ENCODE measurements at places on chromosomes 5 and 9. TPM values are rescaled to one million over a fixed set of nuclear protein-coding genes. Genes with fewer than 3 reads are reported as not detected.

GRCh38 chr5:142654578-142655058, 31.3 kb downstream of the FGF1 start:
- H3K4me1 ChIP-seq = peaks cover 4% of the 10 kb centered on the region
- no peak overlapping the region for H3K4me3 ChIP-seq
- no peaks in the 10 kb centered on the region for H3K27me3 ChIP-seq
- no peaks in the 10 kb centered on the region for H3K36me3 ChIP-seq
- H3K27ac ChIP-seq = no peak overlapping the region
- no peak for DNase-seq

DNA sequence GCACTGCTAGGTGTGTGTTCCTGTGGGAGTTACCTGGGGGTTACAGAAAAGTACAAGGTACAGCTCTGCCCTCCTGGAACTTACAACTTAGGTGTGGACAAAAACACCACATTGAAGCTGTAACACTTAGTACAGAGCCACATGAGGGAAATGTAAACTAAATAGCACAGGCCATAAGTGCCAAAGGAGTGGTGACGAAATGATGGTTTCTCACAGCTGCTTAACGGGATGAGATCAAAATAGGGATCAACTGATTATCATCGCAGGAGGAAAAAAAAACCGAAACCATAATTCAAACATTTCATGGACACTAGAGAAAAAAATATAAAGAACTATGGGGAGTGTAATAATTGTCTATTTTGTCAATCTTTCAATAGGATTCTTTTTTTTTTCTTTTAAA, 5.9 kb downstream of the LIX1 start:
- peak; percentile 14 for DNase-seq
- no peak overlapping the region for H3K4me3 ChIP-seq
- no peaks in the 10 kb centered on the region for H3K36me3 ChIP-seq
- H3K27ac ChIP-seq = no peak overlapping the region
- H3K27me3 ChIP-seq = no peaks in the 10 kb centered on the region
- H3K4me1 ChIP-seq = no peaks in the 10 kb centered on the region

GRCh38 chr5:140992828-140993227, 26.6 kb downstream of the PCDHAC2 start:
- no peaks in the 10 kb centered on the region for H3K27me3 ChIP-seq
- DNase-seq = no peak
- no peaks in the 10 kb centered on the region for H3K36me3 ChIP-seq

DNA sequence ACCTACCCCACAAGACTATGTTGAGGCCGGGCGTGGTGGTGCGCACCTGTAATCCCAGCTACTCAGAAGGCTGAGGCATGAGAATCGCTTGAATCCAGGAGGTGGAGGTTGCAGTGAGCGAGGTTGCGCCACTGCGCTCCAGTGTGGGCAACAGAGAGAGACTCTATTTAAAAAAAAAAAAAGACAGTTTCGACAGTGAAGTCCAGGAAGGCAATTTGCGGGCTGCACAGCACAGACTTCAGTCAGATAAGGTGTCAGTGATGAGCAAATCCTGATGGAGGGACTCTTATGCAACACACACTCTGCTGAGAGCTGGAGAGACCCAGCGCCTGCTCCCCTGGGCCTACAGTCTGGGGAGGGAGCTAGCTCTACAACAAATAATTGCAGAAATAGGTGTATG, 14.2 kb downstream of the CCNJL start:
- H3K4me3 ChIP-seq = no peak overlapping the region
- no peaks in the 10 kb centered on the region for H3K36me3 ChIP-seq
- DNase-seq = peak; percentile 49
- H3K4me1 ChIP-seq = peaks cover 4% of the 10 kb centered on the region
- no peaks in the 10 kb centered on the region for H3K27me3 ChIP-seq

- no peaks in the 10 kb centered on the region for H3K27me3 ChIP-seq
- no peak overlapping the region for H3K27ac ChIP-seq
- no peaks in the 10 kb centered on the region for H3K36me3 ChIP-seq
- no peak for DNase-seq
- no peaks in the 10 kb centered on the region for H3K4me1 ChIP-seq
- no peak overlapping the region for H3K4me3 ChIP-seq
These were observed 725 bp upstream of the OR13C2 start for GRCh38 chr9:104606152-104606551.

- peak overlapping the region; percentile 7 for H3K27ac ChIP-seq
- no peak overlapping the region for H3K4me3 ChIP-seq
- H3K27me3 ChIP-seq = no peaks in the 10 kb centered on the region
- H3K36me3 ChIP-seq = peaks cover 29% of the 10 kb centered on the region
These were observed 5.5 kb upstream of the DPM2 start for GRCh38 chr9:127943011-127943662.

DNA sequence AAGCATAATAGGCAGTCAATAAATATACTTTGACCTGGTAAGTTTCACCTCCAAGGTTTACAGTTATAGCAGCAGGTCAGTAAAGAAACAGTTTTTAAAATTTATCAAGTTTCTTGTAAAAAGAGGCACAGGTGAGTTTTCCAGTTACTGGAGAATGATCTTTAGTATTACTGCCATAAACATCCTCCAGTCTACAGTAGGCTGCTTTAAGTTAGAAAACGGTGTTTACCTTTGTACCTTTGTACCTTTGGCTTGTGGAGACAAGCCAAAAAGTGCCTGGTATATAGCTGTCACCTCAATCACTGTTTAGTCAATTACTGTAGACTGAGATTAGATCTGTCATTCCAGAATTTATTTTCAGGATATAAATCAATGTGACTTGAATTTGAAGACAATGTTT, 42.7 kb upstream of the SRFBP1 start:
- no peaks in the 10 kb centered on the region for H3K36me3 ChIP-seq
- H3K4me3 ChIP-seq = no peak overlapping the region
- H3K4me1 ChIP-seq = no peaks in the 10 kb centered on the region
- no peaks in the 10 kb centered on the region for H3K27me3 ChIP-seq
- no peak overlapping the region for H3K27ac ChIP-seq

GRCh38 chr5:79301046-79301712, 65.2 kb downstream of the JMY start:
- H3K27me3 ChIP-seq = no peaks in the 10 kb centered on the region
- no peak overlapping the region for H3K4me3 ChIP-seq

- peaks cover 3% of the 10 kb centered on the region for H3K4me1 ChIP-seq
- no peak overlapping the region for H3K27ac ChIP-seq
- H3K36me3 ChIP-seq = peaks cover 4% of the 10 kb centered on the region
- peaks cover 6% of the 10 kb centered on the region for H3K27me3 ChIP-seq
- H3K4me3 ChIP-seq = no peak overlapping the region
These were observed 1.2 kb upstream of the BTF3 start for GRCh38 chr5:73496984-73497457.

DNA sequence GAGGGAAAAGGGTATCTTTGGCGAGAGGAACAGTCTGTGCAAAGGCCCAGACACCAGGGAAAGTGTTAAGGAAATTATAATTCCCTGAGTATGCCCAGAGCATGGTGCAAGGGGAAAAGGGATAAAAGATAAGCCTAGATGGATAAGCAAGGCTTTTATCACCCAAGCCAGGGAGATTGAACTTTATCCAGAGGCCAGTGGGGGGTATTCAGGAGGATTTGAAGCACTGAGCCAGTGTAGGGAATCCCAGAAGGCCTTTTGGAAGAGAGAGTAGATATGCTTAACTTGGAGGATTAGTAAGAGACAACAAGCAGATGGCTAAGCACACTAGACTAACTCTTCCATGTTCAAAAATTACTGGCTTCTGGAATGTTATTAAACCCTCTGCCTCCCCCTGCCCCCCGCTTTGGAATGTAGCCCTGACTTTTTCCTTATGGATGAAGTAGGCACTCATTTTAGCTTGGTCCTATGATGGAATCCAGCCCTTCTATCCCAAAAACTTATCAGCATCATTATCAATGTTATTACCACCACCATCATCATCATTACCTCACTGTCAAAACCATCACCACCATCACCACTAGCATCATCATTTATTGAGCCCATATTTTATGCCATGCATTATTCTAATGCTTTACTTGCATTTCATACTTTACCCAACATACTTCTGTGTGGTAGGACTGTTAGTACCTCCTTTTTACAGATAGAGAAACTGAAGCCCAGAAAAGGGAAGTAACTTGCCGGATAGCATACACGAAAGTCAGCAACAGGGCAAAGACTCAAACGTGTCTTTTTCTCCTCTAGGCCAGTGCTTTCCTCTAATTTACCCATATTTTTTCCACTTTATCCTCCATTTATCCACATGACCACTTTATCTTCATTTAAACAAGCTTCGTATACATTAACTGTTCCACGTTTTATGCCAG, 237.0 kb downstream of the PAPPA start:
- H3K36me3 ChIP-seq = no peaks in the 10 kb centered on the region
- no peak overlapping the region for H3K4me3 ChIP-seq
- no peaks in the 10 kb centered on the region for H3K4me1 ChIP-seq
- no peak overlapping the region for H3K27ac ChIP-seq
- no peaks in the 10 kb centered on the region for H3K27me3 ChIP-seq
- DNase-seq = no peak

GRCh38 chr5:89211836-89212235, 328.9 kb upstream of the MEF2C start:
- no peak for DNase-seq
- H3K27me3 ChIP-seq = no peaks in the 10 kb centered on the region
- no peak overlapping the region for H3K4me3 ChIP-seq
- H3K36me3 ChIP-seq = no peaks in the 10 kb centered on the region
- no peak overlapping the region for H3K27ac ChIP-seq
- peaks cover 4% of the 10 kb centered on the region for H3K4me1 ChIP-seq

DNA sequence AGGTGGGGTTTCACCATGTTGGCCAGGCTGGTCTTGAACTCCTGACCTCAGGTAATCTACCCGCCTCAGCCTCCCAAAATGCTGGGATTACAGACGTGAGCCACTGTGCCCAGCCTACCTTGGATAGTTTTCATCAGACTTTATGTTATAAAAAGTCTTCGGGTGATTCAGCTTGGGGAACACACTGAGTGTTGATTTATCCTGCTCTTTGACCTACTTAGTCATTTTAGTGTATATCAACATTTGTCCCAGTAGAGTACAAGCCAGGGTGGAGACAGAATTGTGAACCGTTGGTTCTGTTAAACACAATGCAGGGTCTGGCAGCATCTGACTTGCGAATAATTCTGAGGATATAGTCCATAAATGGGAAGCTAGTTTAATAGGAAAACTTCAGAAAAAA, 39.7 kb downstream of the NFX1 start:
- no peak overlapping the region for H3K27ac ChIP-seq
- H3K36me3 ChIP-seq = peaks cover 26% of the 10 kb centered on the region
- H3K4me3 ChIP-seq = no peak overlapping the region
- H3K4me1 ChIP-seq = no peaks in the 10 kb centered on the region
- no peak for DNase-seq

- no peak overlapping the region for H3K4me3 ChIP-seq
- DNase-seq = no peak
- no peaks in the 10 kb centered on the region for H3K36me3 ChIP-seq
- H3K27ac ChIP-seq = no peak overlapping the region
These were observed 388.9 kb upstream of the PAPPA start for GRCh38 chr9:115764645-115765044.

GRCh38 chr9:125391704-125392103, 130.1 kb downstream of the GAPVD1 start:
- no peaks in the 10 kb centered on the region for H3K27me3 ChIP-seq
- H3K27ac ChIP-seq = no peak overlapping the region
- DNase-seq = no peak
- H3K4me1 ChIP-seq = no peaks in the 10 kb centered on the region

DNA sequence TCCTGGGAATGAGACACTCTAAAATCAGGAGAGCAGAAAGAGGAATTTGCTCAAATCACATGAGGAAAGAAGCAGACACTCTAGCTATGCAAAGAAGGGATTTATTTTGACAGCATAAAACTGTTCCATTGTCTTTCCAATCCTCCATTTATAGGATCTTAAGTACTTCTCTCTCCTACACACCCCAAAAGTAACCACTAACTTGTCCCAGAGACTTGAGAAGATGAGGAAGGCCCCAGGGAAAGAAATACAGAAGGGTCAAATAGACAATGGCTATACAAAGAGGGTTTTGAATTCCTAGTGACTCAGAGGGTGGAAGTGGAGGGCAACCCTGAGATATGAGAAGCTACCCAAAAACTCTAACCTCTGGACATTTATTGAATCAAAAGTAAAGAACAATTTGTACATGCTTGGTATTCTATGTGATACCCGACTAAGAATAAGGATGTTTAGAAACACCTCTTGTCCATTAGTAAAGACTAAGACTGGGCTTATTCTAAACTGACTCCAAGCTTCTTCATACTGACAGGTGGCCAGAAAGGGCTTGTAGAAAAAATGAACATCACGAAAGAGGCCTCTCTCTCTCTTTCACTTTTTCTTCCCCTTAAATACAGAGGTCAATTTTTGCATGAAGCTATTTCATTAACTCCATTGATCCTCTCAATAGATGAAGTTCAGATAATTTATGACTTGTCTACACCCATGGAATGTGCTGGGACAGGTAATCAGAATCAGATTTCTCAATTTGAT, 20.6 kb downstream of the DMAC1 start:
- H3K27ac ChIP-seq = no peak overlapping the region
- no peaks in the 10 kb centered on the region for H3K36me3 ChIP-seq
- no peaks in the 10 kb centered on the region for H3K4me1 ChIP-seq

DNA sequence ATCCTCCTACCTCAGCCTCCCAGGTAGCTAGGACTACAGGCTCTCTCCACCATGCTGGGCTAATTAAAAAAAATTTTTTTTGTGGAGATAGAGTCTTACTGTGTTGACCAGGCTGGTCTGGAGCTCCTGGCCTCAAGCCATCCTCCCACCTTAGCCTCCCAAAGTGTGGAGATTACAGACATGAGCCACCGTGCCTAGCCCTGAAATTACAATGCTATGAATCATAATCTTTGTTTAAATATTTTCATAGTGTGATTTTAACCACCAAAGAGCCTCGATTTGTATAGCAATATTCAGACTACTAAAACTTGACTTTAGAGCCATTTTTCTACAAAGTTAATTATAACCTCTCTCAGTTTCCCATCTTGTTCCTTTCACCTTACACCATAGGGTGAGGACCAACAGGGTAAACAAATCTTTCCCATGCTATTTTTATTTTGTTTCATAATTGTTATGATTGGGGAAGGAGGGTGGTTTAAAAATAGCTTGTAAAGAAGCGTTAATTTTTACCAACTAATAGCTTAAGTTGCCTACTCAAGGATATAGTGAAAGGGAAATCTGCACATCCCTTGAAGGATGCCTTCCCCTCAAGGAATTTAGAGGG, 32.7 kb downstream of the UBE2D2 start:
- no peak overlapping the region for H3K27ac ChIP-seq
- DNase-seq = no peak
- H3K36me3 ChIP-seq = no peaks in the 10 kb centered on the region

Gene OR1J2
- total RNA-seq = not detected

Gene DOCK2
- 47.8 TPM for total RNA-seq

Gene GRHPR
- 65.4 TPM for total RNA-seq

Gene AFAP1L1
- 40.6 TPM for total RNA-seq

Gene SLC25A48
- total RNA-seq = not detected

Gene SNCB
- total RNA-seq = not detected

Gene IFNA21
- total RNA-seq = not detected

Gene DNAI1
- 26.2 TPM for total RNA-seq

Gene PDLIM4
- 13.8 TPM for total RNA-seq

Measured in lung (tissue), 17 donors.